ENCODE measurements at places on chromosomes 11 and 22. TPM values are rescaled to one million over a fixed set of nuclear protein-coding genes. Genes with fewer than 3 reads are reported as not detected.

Gene PLCB3
- 130 TPM for total RNA-seq

Gene SHISAL1
- total RNA-seq: not detected

- DNase-seq: peak; percentile 29
Measured at GRCh38 chr22:25666308-25666707, 75.7 kb upstream of the MYO18B start.

- DNase-seq: no peak
Measured at GRCh38 chr11:111946499-111946898, 9.4 kb downstream of the DIXDC1 start.

Gene MRPL16
- total RNA-seq: 100 TPM

DNA sequence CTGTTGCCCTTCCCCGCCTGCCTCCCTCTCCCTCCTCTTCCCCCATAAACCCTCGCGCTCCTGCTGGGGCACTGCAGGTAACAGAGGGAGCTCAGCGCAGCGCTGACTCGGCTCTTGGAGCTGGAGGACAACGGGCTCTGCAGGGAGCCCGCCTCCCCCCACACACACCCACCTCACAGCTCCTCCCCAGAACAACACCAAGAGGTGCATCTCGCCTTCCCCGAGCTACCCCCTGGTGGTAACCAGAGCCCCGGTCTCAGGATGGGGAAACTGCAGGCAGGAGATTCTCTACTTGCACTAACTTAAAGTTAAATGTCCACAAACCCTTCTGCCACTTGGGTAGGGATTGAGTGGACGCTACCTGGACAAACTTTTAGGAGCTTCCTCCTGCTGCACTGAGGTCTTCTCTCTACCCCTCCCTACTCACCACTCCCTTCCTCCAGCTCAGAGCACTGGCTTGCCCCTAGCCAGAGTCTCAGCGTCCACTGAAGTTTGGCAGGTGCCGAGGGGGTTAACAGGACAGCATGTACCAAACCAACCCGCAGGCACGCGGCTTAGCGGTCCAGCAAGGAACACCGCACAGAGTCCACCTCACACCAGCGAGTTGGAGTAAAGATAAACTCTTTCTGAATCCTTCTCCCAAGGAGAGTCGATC, 4.0 kb upstream of the SCN4B start:
- no peak for DNase-seq

- peak; percentile 99 for DNase-seq
Measured at GRCh38 chr11:34274712-34275398, 83.0 kb downstream of the ABTB2 start.

Measured in HT-29 (cell line).